Effector memory CD4-positive, alpha-beta T cell (primary cell): ENCODE measurements at places on chromosomes 11 and 22.
A peak's percentile ranks its signal among the peaks of the same experiment; 100 is the strongest.

- no peak for DNase-seq
Observed at GRCh38 chr11:117466966-117467365, 139.3 kb downstream of the CEP164 start.

- no peak for DNase-seq
Observed at GRCh38 chr11:85595285-85595884, 31.8 kb downstream of the DLG2 start.

DNA sequence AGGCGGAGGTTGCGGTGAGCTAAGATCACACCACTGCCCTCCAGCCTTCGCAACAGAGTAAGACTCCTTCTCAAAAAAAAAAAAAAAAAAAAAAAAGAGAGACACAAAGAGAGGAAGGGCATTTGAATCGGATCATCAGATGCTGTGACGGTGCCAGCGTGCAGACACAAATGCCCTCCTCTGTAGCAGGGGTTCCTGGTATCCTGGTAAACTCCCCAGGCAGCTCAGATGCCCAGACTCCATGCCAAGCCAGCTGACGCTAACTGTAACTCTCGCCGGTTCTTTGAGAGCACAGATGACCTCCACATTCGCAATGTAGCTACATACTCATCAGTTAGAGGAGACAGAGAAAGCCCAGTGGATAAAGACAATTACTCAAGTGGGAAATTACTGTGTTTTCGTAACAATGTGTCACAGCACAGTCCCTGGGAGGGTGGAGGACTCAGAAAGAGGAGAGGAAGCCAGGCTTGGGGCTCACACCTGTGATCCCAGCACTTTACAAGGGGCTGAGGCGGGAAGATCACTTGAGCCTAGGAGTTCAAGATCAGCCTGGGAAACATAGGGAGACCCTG lies 153.1 kb downstream of the BRD1 start:
- no peak for DNase-seq

DNA sequence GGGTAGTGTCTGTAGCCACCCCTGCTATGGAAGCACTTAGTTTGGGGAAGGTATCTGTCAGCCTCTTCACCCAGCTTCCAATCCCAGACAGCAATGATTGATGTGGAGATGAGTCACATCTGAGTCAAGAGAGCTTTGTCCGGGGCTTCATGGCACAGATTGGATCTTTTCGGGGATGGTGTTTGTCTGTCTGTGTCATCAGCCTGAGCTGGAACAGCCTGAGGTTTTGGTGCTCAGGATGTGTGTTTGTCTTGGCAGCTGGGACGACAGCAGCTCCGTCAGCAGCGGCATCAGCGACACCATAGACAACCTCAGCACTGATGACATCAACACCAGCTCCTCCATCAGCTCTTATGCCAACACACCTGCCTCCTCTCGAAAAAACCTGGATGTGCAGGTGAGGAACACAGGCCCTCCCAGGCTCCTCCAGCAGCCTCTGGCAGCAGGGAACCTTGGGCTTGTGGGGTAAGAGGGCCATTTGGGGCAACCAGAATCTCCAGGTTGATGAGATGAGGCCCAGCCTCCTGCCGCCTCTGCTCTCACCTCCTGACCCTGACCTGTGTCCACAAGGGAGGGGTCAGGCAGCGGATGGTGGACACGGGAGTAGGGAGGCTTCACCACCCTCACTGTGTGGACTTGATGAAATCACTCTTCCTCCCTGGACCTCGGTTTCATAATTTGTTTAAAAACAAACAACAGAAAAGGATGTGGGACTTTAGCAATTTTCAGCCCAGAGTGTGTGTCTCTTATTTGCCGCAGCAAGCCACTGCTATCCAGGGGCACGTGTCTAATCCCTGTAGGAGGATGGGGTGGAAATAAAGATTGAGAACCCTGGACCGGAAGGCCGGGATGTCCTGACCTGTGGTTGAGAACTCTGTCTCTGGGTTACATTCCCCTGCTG lies 124.3 kb downstream of the DBX1 start:
- no peak for DNase-seq

DNA sequence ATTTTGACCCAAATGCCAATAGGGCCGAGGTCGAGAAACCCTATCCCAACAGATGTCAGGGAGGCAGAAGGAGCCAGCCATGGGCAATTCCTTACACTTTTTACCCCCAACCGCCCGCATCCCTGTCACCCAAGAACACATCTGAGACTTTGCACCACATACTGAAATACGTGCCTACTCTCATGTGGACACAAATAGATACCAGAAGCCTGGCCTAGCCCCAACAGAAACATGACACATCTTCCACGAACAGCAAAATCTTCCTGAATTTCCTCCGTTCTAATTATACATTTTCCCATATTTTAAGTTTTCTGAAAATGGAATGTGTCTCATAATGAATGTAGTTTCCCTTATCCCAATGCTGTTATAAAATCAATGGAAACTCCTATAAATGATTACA lies 64.7 kb downstream of the SLC1A2 start:
- no peak for DNase-seq

DNA sequence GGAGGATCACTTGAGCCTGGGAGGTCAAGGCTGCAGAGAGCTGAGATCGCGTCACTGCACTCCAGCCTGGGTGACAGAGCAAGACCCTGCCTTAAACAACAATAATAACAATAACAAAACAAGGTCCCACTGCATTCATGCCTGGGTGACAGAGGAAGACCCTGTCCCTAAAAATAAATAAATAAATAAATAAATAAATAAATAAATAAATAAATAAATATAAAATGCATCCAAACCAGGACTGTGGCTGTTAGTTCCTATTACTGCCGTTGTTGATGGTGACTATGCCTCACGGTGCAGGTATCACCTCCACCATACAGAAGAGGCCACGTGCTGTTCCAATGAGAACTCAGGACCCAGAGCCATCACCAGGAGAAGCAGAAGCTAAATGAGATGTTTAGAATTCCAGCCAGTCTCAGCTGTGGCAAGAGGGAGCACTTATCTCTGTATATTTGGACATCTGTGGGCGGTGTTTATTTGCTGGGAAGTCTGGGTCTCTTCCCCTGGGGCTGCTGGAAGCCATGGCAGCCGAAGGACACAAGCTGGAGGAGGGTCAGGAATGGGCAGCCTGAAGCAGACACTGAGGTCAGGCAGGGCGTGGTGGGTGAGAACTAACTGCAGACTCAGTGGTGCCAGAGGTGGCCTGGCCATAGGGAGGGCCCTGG lies 21.6 kb downstream of the C11orf86 start:
- no peak for DNase-seq

DNA sequence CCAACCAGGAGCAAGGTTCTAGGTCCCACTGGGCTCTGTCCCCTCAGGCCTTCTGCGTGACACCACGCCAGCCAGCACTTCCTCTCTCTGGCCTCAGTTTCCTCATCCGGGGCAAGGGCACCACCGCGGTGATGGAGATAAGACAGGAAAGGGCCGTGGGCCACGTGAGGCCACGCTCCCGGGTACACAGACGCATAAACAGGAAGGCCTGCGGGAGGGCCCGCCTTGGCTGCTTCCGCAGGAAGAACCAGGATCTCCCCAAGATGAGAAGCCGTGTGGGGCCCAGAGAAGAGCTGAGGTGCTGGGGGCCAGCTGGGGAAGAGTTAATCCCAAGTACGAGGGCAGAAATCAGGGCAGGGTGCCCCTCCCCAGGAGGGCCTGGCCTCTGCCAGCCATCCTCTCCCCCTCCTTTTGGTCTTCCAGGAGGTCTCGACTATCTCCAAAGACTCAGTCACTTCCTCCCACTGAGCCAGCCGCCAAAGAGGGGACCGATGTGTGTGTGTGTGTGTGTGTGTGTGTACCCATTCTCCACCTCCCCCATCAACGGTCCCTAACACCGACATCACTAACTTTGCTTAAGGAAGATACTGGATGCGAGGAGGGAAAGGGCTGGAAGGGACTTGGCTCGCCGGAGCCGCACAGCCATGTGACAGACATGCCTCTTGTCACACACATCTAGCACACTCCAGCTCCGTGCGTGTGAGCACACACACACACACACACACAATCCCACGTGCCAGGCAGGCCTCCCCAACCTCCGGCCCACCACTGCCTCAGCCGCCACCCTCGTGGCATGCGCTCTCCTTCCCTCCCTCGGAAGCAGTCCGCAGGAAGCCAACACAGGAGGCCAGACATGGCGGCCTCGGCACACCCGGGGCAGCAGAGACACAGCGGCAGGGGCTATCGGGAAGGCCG lies 1.4 kb downstream of the MFNG start:
- DNase-seq = peak; percentile 75

- DNase-seq = no peak
Observed at GRCh38 chr22:42972649-42973535, 42.1 kb downstream of the PACSIN2 start.

DNA sequence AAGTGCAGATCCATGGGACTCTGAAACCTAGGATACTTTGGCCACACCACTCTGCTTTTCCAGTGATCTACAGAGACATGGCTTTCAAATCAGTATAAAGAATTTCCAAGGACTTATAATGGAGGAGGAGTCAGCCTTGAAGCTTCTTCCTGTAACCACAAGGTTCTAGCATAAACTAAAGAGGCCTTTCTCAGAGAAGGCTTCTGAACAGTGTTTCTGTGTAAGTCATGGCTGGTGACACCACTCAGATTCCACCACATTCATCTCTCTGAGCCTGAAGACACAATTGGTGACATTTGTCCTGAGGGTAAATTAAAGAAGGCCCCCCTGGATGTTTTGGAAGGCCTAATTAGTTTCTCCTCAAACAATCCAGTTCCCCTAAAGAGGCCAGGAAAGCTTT lies 29.0 kb upstream of the ADORA2A start:
- DNase-seq = no peak

- no peak for DNase-seq
Observed at GRCh38 chr11:118998388-118998717, 415 bp downstream of the CENATAC start.

- DNase-seq = peak; percentile 100
Observed at GRCh38 chr11:64241241-64241490, 271 bp downstream of the FKBP2 start.

- DNase-seq = no peak
Observed at GRCh38 chr22:21569459-21570170, 2.1 kb downstream of the UBE2L3 start.

DNA sequence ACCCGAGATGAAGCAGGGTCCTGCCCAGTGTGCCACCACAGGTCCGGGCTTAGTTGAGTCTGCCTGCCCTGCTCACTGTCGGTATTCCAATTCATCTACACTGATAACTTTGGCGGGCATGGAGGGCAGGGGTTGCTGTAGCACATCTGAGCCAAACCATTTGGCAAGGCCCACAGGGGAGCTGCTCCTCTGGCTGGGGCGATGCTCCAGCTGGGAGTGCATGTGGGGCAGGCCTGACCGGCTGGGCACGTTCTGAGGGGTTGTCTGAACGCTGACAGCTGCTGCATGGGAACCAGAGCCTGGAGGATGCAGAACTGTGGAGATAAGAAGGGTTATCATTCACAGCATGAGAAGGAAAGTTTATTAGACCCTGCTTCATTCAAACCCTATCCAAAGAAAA lies 40.4 kb downstream of the DRG1 start:
- DNase-seq = no peak

- DNase-seq = no peak
Observed at GRCh38 chr11:21460082-21460481, 732.8 kb upstream of the ANO5 start.

DNA sequence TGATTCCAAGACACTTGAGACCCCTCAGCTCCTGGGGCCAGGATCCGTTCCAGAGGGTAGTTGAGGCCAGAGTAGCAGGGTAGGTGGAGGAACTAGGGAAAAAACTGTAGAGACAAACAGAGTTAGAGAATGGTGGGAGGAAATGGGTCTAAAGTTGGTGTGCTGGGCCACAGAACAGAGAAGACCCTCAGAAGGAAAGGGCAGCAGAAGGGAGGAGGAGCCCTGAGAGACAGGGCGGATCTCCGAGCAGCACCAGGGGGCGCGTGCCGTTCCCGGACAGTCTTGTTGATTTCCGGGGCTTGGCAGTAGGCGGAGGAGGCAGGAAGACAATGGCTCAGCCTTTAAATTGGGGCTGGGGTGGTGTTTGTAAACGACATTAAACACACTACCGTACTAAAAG lies 2.4 kb upstream of the CECR2 start:
- DNase-seq = no peak

GRCh38 chr11:115920092-115920461 lies 415.9 kb upstream of the CADM1 start:
- DNase-seq = no peak

- DNase-seq = no peak
Observed at GRCh38 chr11:106961048-106961447, 57.2 kb downstream of the GUCY1A2 start.

DNA sequence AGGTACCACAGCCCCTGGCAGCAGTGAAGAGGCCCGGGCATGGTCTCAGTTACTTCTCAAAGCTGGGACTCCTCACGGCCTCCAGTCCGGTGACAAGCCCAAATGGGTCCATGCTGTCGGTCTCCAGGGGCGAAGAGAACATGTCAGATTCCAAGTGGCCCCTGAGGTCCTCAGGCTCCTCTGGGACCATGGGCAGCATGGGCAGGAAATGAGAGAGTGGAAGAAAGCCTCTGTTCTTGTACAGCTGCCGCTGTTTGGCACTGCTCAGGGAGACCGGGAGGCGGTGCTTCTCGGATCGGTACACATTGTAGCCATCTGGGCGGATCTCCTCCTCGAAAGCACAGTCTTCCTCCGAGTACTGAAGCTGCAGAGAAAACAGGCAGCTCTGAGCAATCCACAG lies 4.6 kb downstream of the FGF19 start:
- DNase-seq = no peak

DNA sequence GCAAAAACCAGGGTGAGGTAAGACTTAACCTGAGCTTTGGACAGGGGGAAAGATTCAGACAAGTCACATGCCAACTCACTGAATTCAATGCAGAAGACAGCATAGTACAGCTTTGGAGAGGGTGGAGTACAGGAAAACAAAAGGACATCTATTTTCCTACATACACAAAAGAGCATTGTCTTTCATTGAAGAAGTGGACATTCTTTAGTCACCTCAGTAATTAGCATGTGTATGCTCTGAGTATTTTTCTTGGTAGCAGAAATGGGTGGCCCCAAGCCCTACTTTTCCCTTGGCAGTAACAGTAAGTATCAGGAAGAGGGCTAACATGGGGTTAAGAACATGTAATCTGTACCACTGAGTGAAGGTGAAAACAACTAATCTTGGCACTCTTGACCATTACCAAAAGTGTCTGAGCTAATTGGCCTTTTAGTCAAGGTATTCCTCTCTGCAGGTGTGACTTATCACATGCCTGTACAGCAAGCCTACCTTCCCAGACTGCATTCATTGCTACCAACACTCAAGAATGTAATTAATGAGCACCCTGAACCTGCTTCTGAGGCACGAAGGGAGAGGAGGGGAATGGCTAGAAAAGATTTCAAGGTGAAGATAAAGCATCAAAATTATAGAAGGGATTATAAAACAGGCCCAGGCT lies 33.9 kb downstream of the SYTL2 start:
- no peak for DNase-seq

DNA sequence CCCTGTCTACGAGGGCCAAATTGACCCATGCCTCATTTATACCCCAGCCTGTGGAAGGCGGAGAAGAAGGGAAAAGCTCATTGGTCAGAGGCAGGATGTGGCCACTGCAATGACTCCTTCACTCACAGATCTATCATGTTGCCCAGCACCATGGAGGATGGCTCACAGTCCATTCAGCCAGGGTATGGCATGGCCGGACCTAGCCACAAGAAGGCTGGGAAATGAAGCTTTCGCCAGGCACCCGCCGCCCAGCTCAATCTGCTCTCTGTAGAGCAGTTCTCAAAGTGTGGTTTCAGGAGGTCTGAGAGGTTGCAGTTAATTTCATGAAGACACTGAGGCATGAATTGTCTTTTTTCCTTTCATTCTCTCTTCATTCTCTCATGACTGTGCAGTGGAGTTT lies 40.6 kb upstream of the LINC01488 start:
- DNase-seq = no peak

GRCh38 chr11:64204080-64204440 lies 2.5 kb upstream of the FERMT3 start:
- no peak for DNase-seq

- no peak for DNase-seq
Observed at GRCh38 chr11:58625826-58626460, 3.5 kb downstream of the CNTF start.
